ENCODE measurements at places on chromosomes 7 and 10.

DNA sequence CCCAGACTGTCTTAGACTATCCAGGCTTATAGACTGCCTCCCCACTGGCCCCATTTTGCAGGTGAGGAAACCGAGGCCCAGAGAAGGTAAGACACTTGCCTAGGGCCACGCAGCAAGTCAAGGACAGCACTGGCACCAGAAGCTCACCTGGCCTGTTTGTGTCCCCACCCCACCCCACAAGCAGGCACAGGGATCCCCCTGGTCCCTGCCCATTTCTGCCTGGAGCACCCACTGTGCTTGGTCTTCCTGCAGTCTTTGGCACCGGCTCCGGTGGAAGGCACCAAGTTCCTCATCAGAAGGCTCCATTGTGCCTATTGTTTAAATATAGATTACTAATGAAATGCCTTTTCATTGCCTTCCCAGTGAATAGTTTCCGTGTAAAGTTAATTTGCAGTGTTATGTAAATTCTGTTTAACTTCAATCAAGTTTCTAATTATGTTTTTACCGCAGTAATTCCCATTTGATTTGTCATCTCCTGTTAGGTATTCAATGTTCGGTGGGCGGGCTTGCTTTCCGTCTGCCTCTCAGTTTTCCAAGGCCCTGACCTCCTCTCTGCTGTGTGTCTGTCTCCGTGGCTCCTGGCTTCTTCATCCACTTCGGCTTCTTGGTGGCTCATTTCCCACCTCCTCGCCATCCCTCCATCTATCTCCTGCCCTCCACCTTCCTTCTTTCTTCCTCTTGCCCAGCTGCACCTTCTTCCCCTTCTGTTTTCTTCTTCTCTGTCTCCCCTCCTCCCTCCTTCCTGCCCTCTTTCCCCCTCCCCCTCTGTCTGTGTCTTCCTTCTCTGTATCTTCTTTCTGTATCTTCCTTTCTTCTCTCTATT lies 75.8 kb downstream of the ZMIZ1 start:
- no peak for DNase-seq

DNA sequence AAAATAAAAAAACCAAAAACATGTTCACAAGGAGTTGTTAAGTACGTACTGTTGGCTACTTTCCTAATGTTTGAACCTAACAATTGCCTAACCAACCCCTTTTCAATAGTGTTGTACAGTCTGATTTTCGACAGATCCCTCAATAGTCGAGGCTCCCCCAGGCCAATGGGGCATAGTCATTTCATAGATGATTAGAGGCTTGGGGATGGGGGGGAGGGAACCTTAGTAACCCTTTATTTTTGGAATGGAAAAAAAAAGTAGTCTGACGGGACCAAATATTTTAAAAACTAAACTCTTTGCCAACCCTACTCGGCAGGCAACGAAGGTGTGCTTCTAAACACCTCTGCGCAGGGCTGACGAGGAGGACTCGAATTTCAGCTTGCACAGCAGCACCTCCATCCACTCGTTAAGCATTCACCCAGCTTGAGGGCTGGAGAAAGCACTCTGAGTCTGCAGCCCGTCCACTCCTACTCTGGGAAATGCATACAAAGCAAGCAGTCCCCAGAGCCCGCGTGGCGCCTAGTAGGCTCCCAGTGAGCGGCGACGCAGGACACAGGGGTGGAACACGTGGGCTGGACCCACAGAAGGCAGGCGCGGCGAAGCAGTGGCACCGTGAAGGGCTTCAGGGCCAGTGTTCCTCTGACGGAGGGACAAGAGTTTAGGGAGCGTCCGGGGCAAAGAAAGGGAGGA lies 899 bp downstream of the PUS7 start:
- DNase-seq, result peak; percentile 7

GRCh38 chr7:2003931-2004812 lies 228.6 kb downstream of the MAD1L1 start:
- DNase-seq, result no peak

DNA sequence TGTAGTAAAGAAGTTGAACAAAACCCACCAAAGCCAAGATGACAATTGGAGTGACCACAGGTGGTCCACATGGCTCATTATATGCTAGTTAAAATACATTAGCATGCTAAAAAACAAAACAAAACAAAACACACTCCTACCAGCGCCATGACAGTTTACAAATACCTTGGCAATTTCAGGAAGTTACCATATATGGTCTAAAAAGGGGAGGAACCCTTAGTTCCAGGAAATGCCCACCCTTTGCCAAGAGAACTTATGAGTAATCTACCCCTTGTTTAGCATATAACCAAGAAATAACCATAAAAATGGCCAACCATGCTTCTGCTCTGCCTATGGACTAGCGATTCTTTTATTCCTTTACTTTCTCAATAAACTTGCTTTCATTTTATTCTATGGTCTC lies 979.1 kb upstream of the POT1 start:
- DNase-seq, result no peak

GRCh38 chr10:3813986-3814837 lies 29.2 kb upstream of the KLF6 start:
- no peak for DNase-seq

DNA sequence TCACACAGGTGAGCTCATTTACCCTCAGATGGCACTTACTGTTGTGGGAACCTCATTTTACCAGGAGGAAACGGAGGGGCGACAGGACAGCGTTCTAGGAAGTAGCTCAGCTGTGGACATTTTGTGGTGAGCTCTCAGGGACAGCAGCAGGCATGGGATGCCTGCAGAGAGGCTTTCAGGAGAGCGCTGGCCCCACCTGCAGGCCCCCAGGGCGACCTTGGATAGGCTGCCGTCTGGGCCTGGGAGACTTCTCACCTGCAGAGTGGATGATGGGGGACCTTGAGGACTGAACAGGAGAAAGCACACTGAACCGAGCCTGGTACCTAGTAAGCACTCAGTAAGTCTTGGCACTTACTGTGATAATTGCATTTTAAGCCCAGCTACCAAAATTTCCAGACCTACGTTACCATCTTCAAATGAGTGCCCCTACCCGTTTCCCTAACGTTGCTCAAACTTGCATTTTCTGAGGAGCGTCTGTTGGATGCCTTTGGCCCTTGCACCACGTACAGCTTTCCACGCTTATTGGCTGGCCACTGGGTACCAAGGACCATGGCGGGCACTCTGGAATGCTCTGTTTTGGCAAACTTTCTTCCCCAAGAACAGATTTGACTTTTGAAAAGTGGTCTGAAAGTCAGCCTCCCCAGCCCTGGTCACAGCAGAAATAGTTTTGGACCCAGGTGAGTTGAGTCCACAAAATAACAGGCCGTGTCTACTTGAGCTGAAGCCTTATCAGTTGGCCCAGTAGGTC lies 223.4 kb downstream of the EBF3 start:
- DNase-seq, result no peak

DNA sequence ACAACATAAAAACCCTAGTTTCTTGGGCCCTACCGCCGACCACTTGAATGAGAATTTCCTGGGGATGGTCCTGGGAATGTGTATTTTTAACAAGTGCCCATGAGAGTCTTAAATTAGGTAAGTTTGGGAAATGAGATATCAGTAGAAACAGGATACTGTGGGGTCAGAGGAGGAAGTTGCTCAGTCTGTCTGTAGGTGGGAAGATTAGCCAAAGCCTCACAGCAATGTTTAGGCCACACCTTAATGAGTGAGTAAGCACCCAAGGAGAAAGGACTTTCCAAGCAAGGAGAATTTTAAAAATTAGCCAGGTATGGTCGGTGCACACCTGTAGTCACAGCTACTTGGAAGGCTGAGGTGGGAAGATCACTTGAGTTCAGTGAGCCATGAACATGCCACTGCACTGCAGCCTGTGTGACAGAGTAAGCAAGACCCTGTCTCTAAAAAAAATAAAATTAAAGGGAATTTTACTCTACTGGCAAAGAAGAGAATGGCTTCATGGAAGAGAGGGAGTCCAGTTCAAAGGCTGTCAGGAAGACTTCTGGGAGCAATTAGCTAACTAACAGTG lies 31.9 kb downstream of the PAPSS2 start:
- DNase-seq, result no peak

GRCh38 chr7:50681432-50682045 lies 101.2 kb downstream of the GRB10 start:
- no peak for DNase-seq

DNA sequence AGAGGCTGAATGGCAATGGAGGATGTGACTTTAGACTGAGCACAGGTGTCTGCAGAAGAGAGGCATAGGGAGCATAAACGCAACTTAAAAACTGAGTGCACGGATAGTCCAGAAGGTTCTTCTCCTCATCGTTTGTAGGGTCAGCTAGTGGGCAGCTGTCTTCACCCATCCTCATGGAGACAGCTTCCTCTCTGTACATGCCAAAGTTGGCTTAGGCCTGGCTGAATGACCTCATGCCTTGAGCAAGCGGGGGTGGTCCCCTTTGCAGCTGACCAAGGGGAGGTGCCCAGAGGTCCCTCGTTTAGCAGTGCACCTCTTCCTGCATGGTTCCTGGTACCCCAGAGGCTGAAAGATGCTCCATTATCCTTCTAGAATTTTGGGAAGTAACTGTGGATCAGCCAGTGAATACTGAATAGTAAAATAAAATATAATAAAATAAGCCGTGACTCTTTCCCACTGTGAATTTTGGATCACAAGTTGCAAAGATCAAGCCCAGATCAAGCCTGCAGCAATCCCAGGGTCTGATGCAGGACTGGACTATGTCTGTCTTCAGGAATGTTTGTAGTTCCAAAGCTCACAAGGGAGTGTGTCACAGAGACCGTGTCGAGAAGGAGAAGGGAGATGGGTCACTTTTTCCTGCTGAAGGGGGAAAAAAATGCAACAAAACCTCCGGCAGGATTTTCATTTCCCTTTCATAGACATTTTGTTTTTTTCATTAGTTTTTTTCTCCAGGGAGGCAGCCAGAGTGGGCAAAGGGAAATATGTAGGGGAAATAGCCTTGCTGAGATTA lies 295.3 kb upstream of the MKI67 start:
- DNase-seq, result no peak

DNA sequence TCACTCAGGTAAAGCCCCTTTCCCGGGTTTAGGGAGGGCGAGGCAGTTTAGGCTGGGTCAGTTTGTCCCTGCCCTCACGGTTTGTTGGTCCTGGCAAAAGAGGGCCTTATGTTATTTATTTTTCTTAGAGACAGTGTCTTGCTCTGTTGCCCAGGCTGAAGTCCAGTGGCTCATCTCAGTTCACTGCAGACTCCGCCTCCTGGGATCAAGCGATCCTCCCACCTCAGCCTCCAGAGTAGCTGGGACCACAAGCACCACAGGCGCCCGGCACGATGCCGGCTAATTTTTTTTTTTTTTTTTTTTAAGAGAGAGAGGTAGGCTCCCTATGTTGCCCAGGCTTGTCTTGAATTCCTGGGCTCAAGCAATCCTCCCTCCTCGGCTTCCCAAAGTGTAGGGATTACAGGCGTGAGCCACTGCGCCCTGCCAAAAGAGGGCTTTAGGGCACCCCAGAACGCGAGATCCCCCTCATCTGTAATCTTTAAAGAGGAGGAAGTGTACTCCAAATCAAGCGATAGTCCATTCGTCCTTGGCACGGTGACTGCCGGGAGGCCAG lies 626 bp upstream of the BMS1 start:
- DNase-seq, result no peak

GRCh38 chr7:139133335-139134139 lies 24.0 kb upstream of the ZC3HAV1 start:
- peak; percentile 63 for DNase-seq

DNA sequence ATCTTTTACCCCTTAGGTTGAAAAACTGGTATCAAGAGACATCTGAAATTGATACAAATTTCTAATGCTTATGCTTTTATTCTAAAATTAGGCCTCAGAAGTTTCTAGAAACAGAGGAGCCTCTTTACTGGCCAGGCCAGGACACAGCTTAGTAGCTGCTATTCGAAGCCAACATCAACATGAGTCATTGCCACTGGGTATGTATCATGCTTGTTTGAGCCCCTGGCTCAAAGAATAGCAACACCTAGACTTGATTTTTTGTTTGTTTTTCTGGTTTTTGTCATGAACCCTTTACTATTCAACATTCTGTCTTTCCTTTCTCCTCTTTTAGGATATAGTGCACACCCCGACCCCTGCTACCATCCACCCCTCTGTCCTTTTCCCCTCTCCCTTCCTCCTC lies 90.9 kb upstream of the STK17A start:
- DNase-seq, result no peak

DNA sequence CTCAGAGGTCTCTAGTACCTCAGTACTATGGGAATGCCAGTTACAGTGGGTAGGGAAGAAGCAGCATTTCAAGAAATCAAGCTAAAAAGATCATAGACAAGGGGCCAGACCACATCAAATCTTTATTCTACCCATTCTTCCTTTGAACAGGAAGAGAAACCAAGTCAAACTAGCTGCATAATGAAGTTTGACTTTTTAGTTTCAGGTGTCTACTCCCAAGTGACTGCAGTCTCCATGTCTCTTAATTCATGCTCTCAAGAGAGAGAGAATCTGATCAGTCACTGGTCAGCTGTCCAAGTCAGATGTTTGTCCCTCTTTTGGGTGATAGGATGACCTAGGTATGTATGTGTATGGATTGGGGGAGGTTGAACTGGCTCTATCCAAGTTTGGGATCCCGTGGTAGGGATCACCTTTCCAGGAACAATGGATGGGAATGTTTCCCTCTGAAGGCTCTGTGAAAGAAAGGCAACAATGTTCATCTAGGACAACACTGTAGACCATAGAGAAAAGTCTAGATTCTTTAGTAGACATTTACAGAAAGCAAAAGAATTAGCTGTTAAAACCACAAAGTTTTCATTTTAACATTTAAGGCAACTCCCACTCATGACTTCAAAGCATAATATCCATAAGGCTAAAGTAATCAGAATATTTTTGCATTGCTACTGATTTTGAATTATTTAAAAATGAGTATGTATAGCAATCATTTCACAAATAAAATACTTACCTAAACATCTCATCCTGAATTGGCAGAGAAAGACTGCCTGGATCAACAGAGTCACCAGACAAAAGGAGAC lies 30.1 kb upstream of the PRTFDC1 start:
- no peak for DNase-seq

GRCh38 chr10:63466144-63466935 lies 563 bp upstream of the JMJD1C start:
- DNase-seq, result no peak

DNA sequence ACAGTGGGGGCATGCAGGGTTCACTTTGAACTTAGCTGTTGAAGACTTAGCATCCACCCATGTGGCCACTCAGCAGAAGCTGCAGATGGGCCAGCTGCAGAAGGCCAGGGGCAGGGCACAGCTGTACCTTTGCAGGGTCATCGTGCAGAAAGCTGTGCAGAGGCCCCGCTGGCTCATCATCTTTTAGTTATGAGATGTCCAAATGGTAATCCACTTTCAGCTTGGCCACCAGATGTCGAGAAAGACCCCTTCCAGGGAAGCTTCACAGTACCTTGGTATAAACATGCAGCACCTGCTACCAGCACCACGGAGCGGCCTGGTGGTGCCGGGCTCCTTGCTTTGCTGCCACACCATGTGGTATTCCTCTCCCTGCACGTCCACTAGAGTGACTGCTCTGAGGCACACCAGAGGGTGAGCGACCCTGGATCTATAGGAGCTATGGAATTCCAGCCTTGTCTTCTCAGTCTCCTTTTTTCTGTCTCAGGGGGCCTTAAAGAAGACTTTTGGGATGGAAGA lies 74.2 kb upstream of the LAMB4 start:
- no peak for DNase-seq

DNA sequence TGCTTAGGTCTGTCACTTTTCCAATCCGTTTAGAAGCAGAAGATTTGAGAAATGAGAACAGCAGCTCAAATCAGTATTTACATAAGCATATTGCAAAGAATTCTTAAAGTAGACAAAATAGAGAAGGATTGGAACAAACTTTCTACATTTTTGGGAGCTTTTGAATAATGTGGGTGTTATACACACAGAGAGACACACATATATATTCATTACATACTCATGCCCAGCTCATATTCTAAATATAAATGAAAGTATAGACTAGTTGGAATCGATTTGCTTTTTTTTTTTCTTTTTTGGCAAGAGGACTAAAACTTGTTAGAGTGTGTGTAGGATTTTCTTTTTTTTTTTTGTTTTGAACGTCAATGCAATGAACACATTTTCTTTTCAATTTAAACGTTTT lies 538.9 kb downstream of the AUTS2 start:
- no peak for DNase-seq

Measured in AG04450 (cell line).